Large intestine (tissue), 12 donors: ENCODE measurements at places on chromosomes 5 and 9.

- DNase-seq, result no peak
Observed at GRCh38 chr9:113630386-113631136, 167.0 kb downstream of the RGS3 start.

DNA sequence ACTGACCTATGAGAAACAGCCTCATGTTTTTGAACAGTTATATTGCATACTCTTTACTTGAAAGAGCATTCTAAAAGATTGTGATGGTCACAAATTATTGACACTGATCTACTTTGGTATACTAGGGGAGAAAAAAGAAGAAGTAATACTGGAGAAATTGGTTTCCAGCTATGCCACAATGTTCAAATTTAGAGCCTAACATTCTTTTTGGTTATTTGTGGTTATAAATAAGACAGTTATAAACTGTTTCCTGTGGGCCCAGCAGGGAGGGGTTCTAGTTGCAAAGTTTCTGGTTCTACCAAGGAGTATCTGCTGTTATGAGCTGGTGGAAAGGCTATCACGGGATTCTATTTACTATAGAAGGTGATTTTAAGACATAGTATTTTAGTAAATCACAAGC, 4.8 kb downstream of the CWC27 start:
- DNase-seq, result no peak

GRCh38 chr9:75687359-75687953, 203.0 kb upstream of the PCSK5 start:
- DNase-seq, result no peak

- no peak for DNase-seq
Observed at GRCh38 chr9:94108584-94108983, 24.3 kb downstream of the PTPDC1 start.

GRCh38 chr9:99873531-99873930, 32.9 kb upstream of the STX17 start:
- no peak for DNase-seq

DNA sequence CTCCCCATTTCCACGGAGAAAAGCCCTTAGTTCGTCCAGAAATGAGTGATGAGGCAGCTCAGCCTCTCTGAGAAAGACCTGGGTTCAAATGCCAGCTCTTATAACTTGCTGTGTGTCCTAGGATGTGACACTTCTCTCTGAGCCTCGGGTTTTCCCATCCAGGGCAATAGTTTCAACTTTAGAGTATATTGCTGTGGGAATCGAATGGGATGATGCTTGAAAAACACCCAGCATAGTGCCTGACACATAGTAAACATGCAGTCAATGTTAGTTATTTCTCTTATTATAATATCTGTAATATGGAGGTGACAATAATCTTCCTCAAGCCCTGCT, 430 bp upstream of the MAPKAP1 start:
- DNase-seq, result no peak

DNA sequence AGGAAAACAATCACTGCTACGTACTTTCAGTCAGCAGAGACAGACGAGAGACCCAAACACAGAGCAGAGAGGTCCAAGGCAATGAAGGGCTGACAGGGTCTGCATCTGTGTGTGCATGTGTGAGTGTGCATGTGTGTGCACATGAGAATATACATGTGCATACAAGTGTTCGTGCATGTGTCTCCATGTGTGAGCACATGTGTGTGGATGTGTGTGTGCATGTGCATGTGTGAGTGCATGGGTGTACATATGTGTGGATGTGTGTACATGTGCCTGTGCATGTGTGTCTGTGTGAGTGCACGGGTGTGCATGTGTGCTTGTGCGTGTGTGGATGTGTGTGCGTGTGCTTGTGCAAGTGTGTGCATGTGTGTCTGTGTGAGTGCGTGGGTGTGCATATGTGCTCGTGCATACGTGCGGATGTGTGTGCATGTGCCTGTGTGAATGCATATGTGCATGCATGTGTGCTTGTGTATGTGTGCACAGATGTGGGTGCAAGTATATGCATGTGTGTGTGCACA, 82.3 kb downstream of the OLFM1 start:
- no peak for DNase-seq

DNA sequence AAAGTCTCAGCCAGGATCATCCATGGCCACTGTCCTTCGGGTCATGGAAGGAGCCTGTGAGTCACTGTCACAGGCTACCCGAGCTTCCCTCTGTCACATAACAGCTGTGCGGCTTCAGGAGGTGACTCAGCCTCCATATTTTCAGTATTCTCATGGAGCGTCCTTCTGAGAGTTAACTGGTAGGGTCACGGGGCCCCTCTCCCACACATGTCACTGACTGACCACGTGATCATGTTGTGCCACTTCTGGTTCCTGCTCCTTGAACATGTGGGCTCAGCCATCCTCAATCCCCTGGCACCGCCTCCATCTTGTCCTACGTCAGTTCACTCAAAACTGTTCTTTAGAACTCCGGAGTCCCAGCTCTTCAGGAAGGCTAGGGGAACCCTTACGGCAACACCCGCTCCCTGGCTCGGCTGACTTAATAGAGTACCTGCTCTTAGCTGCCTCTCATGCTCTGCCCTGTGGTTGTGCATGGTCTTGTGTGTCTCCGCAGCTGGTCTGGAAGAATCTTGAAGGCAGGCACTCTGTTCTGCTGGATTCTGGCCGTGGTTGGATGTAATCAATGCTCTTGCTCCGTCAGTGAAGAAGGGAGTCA, 182.8 kb downstream of the ICE1 start:
- DNase-seq, result no peak

DNA sequence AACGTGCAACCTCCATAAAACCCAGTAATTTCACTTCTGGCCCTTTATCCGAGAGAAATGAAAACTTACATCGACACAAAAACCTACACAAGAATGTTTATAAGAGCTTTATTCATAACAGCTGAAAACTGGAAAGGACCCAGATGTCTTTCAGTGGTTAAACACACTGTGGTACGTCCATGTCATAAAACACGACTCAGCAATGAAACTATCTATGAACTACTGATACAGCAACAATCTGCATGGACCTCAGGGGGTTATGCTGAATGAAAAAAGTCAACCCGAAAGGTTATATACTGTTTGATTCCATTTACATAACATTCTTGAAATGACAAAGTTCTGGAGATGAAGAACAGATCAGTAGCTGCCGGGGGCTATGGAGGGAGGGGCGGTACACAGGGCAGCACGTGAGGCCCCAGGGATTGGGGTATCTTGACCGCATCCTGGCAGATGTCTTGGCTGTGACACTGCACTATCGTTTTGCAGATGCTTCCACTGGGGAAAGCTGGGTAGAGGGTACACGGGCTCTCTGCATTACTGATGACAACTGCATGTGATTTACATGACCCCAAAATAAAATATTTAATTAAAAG, 4.1 kb downstream of the CCDC127 start:
- DNase-seq, result no peak

- DNase-seq, result no peak
Observed at GRCh38 chr5:168186289-168187074, 105.0 kb upstream of the WWC1 start.

DNA sequence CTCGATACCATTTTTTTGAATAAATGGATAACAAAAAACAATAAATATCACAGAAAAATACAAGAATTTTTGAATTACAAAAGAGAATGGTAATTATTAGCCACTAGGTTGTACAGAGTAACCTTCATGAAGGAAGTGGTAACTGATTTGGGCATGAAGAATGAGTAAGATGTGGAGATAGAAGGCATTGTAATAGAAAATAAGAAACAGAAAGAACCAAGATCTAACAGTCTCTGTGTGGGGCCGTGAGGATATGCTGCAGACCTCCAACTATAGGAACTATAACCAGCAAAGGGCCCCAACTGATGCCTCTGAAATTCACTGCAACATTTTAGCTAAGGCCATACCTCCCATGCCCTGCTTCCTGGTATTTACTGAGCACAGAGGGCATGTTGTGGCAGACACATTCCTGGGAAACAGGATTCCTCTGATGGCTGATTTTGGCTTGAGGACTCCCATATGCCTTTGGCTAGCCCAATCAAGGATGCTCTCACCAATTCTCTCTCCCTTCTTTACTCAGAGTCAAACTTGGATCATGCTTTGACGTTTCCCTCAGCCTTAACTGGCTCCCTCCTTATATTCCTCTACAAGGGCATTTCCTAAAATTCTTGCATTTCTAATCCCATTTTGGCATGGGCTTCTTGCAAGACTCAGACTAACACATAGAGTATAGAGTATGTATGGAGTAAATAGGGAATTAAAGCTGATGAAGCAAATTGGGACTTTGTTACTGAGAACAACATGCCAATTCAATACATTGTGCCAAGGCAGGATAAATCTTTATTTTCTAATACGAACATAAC, 208.9 kb downstream of the PDE4D start:
- DNase-seq, result no peak

GRCh38 chr9:93288341-93288740, 104.4 kb downstream of the WNK2 start:
- peak; percentile 13 for DNase-seq

DNA sequence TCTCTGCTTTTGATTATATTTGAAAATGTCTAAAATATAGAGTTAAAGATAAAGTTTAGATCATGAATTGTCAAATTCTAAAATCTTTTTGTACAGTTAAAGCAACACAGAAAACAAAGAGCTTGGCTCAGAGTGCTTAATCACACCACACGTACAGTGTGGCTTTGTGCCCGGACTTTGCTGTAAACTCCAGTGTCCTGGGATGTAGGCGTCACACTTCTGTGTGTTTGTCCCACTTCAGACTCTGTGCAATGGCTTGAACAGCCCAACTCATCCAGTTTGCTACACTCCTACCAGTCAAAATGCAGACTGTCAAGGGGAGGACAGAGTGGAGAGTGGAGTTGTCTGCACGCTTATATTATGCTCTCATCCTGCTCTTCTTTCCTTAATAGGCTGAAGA, 45.3 kb downstream of the SMARCA2 start:
- no peak for DNase-seq

DNA sequence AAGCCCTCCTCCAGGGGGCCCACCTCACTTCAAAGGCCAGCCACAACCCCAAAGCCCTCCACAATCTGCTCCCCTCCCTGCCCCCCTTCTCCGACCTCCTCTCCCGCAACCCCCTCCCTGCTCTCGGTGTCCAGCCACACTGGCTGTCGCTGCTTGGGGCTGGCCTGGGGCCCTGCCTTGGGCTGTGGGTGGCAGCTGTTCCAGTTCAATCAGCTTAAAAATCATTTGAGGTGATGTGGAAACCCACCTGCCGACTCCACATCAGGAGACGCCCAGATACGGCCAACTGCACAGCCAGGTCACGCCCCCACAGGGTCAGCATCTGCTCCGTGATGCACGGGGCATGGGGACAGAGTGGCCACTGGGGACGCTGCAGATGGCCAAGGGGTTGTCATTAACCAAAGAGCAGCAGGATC, 107.0 kb upstream of the MVB12B start:
- no peak for DNase-seq

DNA sequence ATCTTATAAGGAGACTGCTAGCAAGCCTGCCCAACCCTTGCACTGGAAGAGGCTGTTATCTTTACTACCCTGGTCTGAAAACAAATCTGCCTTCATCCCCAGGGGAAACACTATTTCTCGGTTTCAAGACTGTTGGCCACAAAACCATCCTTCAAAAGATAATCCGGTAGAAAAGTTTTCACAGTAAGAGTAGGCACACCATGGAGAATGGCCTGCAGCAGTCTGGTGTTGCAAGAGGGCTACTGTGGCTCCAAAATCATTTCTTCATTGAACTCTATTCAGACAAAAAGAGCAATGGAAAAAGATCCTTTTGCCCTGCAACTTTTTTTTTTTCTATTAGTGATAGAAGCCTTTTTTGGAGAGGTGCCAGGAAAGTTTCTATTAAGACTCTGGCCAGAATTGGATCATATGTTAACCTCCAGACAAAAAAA, 163.9 kb downstream of the ARHGEF28 start:
- DNase-seq, result no peak

GRCh38 chr5:42948961-42949347, 91.2 kb downstream of the ANXA2R start:
- no peak for DNase-seq

GRCh38 chr9:99809586-99810319, 11.9 kb upstream of the NR4A3 start:
- no peak for DNase-seq

- no peak for DNase-seq
Observed at GRCh38 chr5:155250596-155250995, 237.0 kb downstream of the KIF4B start.

DNA sequence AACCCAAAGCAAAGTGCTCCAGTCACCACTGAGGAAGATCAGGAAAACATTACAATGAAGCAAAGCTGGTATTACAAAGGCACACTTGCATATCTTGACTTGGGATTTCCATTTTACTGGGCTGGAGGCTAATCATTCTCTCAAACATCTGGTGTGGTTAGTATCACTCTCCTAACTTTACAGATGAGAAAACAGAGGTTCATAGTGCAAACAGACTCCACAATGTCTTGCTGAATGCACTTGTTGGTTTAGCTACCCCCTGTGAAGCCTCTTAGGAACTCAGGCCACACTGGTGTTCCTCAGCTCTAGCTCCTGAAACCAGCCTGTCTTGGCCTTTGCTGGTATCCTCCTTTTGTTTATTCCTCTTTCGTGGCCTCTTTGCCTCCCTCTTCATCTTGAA, 29.5 kb upstream of the SMAD5 start:
- no peak for DNase-seq

DNA sequence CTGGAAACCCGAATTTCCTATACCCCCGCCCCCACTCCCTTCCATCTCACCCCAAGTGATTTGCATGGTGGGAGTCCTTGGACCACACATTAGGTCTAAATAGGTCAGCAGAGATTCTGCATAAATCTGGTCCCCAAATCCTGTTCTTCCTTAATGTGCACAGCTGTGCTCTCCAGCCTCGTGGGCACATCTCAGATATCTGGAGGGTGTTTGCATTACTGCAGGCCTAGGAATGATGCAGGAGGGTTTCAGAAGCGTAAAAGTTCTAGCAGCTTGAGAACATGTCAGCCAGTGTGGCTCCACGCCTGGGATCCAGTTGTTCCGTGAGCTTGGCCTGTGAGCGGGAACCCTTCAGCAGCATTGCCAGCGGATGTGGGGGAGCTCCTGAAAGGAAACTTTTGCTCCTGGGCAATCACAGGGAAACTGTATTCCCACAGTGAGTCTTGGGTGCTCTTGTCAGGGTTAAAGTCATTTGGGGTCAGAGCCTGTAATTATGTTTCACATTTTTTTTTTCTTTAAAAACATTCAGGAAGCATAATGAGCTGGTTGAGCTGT, 12.9 kb downstream of the ARHGAP26 start:
- DNase-seq, result no peak

- no peak for DNase-seq
Observed at GRCh38 chr9:91572811-91573210, 149.2 kb upstream of the NFIL3 start.

GRCh38 chr5:78731884-78732283, 83.3 kb upstream of the LHFPL2 start:
- no peak for DNase-seq
